ENCODE measurements at places on chromosomes 11 and 22.

GRCh38 chr22:22751043-22751603 is 106.7 kb downstream of the GGTLC2 start:
- no peak for DNase-seq

DNA sequence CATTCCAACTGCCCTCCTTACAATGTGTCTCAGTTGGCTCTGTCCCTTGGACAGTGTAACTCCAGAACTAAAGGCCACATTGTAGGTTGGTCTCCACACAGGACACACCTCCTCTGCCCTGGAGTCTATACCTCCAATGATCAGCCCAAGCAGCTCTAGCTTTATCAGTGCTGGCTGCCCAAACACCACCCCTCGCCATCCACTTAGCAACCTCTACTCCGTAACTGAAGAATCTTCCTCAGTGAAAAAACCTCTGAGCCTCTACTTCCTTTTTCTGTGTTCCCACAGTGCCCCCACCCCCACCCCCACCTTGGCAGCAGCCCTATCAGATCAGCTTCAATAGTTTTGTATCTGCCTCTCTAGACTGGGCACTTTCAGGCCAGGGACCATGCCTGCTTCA is 33.4 kb downstream of the SERPINH1 start:
- DNase-seq, result no peak

DNA sequence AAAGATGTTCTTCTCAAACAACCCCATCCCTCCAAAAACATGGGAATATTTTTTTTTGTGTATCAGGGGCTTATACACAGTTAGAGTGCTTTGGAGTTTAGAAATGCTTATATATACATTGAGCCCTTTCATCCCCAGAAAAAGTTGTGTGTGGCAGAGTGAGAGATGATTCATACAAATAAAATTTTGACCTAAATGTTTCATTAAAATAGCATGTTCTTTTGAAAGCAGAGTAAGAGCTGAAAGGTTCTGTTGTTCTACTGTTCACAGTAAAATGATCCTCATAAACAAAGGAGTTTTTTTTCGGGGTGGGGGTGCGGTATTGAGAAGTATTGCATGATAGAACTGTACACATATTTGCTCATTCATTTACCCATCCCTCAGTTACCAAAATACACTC is 512.4 kb downstream of the DLG2 start:
- no peak for DNase-seq

DNA sequence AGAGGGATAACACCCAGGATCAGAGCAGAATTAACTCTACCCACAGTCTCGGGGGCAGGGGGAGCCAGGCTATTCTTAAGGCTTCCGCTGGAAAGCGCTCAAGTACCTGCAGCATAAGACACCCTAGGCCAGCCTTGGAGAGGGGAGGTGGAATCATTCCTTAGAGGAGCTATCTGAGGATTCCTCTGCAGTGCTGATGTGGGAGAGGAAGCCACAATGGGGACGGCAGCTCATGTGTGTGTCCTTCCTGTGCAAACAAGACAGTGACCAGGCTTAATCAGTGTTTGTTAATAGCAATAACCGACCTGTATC is 382.2 kb upstream of the CADM1 start:
- DNase-seq, result no peak

DNA sequence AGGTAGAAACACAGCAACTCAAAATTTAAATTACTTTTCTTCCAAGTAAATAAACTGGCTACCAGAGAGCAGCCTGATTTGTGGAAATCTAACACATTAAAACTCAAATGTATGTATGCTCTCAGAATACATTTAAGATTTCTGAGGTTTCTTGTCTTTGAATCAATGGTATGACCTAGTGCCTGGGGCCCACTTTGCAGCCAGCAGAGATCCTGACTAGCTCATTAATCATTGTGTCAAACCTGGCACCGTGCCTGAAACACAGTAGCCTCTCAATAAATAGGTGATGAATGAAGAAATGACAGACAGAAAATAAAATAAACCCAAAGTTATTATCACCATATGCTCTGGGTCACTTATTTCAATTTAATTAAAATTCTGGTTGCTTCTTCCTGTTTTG is 176.2 kb upstream of the FAT3 start:
- DNase-seq, result no peak

GRCh38 chr22:31447337-31447736 is 42.3 kb downstream of the EIF4ENIF1 start:
- DNase-seq, result no peak

DNA sequence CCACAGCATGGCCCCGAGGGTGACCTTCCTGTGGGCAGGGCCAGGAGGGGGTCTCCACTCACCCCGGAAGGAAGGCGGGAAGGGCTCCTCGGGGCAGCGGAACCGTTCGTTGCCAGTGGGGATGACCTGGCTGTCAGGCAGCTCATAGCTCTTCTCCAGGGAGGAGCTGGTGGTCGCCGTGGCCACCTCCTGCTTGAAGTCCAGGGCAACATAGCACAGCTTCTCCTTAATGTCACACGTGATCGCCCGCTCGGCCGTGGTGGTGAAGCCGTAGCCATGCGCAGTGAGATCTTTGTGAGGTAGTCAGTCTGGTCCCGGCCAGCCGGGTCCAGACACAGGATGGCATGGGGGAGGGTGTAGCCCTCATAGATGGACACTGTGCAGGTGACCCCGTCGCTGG is 31.5 kb upstream of the SYT8 start:
- DNase-seq, result no peak

DNA sequence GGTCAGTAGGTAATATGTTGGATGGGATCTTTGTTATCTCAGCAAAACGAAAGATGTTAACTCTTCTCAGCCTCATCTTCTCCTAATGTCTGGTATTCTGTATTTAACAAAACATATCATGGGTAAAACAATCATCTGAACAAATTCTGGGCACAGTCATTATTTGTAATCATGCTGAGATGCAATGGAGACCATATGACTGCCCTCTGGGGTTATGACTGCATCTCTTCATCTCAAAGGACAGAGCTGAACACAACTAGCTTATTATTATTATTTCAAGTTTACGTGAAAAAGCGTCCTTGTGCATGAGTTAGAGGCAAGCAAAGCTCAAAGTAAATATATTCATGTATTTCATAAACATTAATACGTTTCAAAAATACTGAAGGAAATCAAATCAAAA is 29.7 kb upstream of the PSMA1 start:
- no peak for DNase-seq
